ENCODE measurements at places on chromosomes 7 and 10.

GRCh38 chr7:92988051-92988450, 129.7 kb downstream of the SAMD9 start:
- no peak for DNase-seq

GRCh38 chr7:92653136-92653535, 62.9 kb upstream of the FAM133B start:
- DNase-seq, result no peak

DNA sequence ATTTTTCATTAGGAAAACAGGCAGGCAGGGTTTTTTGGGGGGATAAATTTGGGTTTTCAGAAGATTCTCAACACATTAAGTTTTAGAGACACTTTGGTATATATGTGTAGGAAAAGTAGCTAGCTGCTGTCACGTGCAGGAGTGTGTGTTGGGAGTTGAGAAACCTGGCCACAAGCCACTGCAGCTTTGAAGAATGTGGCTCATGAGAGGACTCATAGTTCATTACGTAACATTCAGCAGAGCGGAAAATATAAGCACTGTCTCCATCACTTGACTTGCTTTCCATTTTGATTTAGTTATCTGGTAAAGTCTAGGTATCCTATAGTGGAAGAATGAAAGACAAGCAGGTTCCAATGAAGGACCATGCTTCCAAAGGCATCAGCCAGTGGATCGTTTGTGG, 31.2 kb downstream of the SMNDC1 start:
- no peak for DNase-seq

DNA sequence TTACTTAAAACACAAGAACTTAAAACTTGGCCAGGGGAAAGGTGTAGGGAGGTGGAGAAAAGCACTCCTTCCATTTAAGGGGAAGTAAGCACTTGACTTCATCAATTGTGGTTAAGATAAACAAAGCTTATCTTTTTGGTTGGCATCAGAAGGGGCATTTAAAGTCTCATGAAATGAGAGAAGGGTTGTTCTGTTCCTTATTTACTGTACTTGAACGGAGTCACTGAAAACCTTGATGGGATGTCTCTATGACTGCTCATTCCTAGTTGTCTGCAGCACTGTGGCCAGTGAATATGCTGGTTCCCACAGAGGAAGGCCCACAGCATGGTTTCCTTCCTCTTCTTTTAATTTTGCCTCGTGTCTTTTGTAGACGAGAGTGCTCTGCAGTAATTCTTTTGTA, 229.3 kb downstream of the AUTS2 start:
- DNase-seq, result no peak

- no peak for DNase-seq
Observed at GRCh38 chr10:125562737-125563136, 120.2 kb downstream of the TEX36 start.

GRCh38 chr7:4725850-4726450, 43.9 kb downstream of the FOXK1 start:
- DNase-seq, result no peak

DNA sequence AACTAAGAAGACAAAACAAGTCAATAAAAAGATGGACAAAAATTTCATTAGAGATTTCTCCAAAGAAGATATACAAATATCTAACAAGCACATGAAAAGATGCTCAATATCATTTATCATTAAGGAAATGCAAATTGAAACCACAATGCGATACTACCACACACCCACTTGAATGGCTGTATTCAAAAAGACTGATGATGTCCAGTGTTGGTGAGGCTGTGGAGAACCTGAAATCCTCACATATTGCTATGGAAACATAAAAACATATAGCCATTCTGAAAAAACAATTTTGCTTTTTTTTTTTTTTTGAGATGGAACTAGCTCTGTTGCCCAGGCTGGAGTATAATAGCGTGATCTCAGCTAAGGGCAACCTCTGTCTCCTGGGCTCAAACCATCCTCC, 124.1 kb upstream of the LAMB4 start:
- no peak for DNase-seq

DNA sequence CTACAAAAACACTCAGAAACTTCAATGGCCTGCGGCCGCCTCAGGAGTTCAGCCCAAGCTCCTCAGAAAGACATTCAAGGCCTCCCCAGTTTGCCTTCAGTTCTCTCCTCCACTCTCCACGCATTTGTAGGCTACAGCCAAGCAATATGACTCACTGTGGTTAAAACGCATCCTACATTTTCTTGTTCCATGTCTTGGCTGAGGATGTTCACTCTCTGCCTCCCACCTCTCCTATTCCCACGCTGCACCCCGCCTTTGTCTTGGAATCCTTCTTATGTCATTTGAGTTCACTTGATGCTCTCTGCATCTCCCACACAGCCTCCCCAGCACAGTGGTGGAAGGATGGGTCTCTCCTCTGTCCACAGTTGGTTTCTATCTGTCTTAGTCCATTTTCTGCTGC, 184.8 kb downstream of the NPSR1 start:
- DNase-seq, result no peak

DNA sequence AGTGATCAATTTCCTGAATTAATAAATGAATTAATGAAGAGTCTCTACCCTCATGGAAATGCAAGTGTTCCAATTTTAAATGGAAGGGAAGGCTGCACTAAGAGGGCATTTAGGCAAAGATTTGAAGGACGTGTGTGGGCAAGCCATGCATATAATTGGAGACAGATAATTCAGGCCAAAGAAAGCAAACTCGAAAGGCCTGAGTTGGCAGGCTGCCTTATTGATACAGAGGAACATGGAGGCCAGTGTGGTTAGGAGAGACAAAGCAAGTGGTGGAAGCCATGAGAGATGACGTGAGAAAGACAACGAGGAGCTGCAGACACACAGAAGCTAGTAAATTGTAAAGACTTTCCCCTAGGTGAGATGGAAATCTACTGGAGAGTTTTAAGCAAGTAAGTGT, 15.4 kb upstream of the PCLO start:
- DNase-seq, result no peak

DNA sequence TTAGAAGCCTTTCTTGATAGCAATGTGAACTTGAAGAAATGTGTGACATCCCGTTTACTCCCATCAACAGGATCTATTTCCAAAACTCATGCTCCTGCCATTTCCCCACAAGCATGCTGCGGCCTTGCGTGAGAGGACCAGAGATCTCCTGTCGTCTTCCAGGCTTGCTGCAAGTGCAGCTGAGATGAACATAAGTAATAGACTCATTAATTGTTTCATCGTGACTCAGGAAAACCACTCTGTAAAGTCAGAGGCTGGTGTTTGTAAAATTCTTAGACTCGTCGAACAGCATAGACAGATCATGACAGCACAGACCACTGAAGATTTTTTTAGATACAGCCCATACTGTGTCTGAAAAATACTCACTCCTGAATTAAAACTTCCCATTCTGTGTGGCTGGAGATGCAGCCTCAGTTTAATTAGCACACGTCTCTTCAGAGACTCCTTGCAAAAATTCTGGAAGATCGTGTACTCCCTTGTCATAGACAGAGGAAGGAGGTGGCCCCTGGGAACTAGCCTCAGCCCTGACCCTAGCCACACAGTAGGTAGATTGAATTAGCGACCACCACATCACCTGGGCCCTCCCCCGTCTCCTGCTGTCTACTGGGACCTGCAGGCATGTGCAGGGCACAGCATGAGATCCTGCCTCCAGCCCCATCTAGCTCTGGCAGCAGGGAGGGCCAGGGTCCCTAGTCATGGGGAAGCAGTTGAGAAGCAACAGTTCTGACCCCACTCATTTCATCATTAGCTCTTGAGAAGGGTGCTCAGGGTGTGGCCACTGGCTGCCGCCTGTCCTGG, 226.0 kb downstream of the CELF2 start:
- no peak for DNase-seq

DNA sequence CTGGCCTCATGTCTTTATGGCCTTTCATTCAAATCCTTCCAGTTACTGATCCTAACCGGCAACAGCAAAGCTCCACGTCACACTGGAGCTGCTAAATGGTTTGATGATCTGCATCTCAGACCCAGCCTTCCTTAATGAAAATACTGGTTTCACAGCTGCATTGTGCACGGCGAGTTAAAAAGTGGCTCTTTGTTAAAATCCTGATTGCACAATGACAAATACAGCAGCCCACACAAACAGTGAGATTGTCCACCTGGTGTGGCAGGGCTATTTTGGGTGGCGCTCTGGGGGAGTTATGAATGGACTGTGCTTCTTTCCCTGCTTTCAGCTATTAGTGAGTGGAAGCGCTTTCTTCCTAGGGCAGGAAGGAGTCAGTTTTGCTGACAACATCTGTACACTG, 63.4 kb upstream of the C1QL3 start:
- DNase-seq, result no peak

GRCh38 chr10:66782776-66783175, 143.1 kb upstream of the LRRTM3 start:
- DNase-seq, result no peak

GRCh38 chr7:102203218-102203617, 83.5 kb upstream of the SH2B2 start:
- no peak for DNase-seq

GRCh38 chr10:83122336-83122735, 1017.0 kb upstream of the GHITM start:
- no peak for DNase-seq

DNA sequence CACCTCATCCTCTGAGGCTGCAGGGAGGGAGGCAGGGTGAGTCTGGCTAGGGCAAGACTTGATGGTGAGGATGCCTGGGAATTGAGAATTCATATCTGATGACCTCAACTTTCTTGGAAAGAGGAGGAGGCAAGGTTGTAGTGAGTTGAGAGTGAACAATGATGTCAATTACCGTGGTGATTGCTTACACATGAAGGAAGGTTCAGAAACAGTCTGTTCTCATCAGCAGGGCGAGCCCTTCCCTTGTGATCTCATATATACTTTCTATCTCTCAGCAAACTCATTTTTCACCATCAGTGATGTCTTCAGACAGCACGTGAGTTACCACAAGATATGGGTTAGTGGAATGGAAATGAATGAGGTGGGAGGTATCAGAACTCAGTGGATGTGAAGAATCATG, 20.1 kb upstream of the COL13A1 start:
- no peak for DNase-seq

DNA sequence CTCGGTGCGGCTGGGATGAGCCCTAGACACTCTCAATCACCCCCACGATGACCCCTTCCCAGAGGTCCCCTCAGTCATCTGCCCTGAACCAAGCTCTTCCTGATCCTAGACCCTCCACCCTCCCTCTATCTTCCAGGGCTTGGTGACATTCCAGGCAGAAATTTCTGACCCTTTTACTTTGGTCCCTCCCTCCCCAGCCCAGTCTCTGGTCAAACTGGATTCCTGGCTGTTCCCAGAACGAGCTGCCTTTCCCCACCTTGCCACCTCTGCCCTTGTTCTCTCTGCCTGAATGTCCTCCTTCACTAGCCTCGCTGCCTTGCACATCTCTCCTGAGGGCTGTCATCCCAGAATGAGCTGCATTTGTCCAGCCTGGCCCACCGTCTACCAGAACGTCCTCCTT, 1.3 kb upstream of the CLDN4 start:
- no peak for DNase-seq

DNA sequence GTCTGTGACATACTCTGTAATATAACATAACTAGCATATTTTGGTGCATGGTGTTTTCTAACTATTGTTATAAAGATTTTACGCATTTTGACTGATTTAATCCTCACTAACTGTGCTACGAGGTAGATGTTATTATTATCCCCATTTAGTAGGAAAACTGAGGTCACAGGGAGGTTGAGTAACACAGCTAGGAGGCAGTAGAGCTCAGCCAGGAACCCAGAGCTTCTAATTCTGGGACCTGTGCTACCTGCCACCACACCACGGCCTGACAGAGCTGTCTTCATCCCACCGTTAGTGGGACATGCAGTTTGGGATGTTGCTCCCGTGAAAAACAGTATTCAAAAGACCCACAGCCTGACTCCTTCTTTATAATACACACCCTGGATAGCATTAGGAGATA, 962.5 kb downstream of the CNTNAP2 start:
- no peak for DNase-seq

DNA sequence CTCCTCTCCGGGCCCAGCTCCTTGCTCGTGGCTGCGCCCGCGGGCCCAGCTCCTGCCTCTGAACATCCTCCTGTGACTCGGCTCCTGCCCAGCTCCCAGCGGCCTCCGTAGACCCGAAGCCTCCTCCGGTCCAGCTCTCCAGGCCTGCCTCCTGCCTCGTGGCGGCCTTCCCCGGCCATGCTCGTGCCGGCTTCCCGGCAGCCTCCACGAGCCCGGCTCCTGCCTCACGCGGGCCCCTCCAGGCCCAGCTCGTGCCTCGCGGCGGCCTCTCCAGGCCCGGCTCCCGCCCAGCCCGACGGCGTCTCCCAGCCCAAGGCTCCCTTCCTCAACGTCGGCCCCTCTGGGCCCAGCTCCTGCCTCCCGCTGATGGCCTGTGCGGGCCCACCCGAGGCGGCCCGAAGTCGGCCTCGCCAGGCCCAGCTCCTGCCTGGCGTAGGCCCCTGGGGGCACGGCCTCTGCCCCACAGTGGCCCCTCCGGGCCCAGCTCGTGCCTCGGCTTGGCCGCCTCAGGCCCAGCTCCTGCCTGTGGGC, 16.9 kb upstream of the TMEM248 start:
- no peak for DNase-seq

DNA sequence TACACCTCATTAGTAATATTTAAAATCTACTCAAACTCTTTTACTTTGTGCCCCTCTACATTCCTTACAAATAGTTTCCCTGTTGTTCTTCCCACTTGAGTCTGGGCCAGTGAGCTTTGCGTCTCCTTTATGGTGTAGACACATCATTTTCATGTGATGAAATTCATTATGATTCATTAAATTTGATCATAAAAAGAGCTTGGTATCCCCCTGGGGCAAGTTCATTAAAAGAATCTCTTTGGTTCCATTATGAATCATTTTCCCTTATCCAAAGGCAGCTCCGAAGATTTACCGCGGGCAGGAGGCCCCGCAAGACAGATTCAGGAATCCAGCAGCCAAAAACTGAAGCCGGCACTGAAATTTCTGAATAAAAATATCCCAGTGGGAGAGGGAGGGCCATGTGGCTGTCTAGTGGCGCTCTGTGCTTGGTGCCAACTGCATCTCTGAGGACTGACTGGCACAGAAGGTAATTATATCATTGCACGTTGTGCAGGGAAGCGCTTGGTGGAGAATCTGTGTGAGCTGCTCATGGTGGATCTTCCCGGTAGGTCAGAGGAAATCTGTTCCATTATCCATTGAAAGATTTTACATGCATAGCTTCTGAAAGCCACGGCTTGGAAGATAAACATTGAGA, 151.4 kb upstream of the PITRM1 start:
- no peak for DNase-seq
